Left cardiac atrium (tissue), 4 donors: ENCODE measurements at places on chromosomes 5 and 9. TPM values are rescaled to one million over a fixed set of nuclear protein-coding genes. Genes with fewer than 3 reads are reported as not detected.
A peak's percentile ranks its signal among the peaks of the same experiment; 100 is the strongest.

DNA sequence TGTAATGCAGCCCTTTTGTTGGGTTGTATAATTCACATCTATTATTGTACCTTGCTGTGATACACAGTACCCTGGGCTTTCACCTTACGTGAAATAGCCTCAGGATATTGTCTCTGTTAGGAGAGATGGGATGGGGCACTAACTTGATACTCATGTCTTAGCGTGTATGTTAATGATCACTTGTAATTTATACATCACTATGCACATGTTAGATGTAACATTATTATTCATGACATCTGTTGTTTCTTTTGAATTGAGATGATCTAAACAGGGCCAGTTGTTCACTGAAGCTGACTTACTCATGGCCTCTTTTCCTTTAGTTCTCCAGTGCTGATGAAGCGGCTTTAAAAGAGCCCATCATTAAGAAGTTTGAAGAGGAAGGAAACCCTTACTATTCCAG, 65.2 kb downstream of the MCCC2 start:
- no peak for DNase-seq

GRCh38 chr5:163460562-163461171, at the start of gene HMMR:
HMMR (plus strand) TSS chr5:163460632; CDS start chr5:163460693, 61 bp downstream.
- DNase-seq: no peak

GRCh38 chr9:16092142-16093091, 539.6 kb downstream of the CCDC171 start:
- DNase-seq: no peak

Gene AKNA
- total RNA-seq: 13.0 TPM

GRCh38 chr9:78439866-78440830, 143.2 kb downstream of the PSAT1 start:
- no peak for DNase-seq

DNA sequence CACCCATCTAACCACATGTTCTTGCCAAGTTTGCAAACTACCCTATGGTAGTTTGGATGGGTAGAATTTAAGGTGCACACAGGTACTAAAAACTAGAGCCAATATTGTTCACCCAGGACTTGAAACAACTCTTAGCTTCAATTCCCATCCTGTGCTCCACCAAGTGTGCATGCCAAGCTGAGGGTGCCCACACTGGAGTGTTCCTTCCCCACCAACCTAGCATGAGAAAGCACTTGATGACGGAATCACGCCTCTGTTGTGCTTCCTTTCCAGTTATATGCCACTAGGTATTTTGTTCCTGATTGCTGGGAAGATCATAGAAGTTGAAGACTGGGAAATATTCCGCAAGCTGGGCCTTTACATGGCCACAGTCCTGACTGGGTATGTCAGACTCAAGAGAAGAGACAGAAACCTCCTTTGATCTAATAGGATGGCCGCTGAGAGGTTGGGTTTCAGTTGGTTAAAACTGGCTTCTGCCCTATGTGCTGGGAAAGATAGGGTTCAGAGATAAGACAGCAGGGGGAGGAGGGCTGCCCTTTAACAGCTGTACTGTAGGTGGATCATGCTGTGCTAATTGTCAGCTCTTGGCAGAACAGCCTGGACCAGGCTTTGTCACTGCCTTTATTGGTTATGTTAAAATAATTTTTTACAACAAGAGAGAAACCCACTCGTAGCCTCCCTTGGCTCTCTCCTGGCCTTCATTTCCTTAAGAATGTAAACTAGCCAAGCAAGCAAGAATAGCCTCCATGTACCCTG, 83.5 kb downstream of the SLC1A1 start:
- no peak for DNase-seq

GRCh38 chr9:93392974-93393373, 58.5 kb upstream of the FAM120A start:
- DNase-seq: no peak

- DNase-seq: no peak
Measured at GRCh38 chr5:36659411-36659810, 53.0 kb downstream of the SLC1A3 start.

DNA sequence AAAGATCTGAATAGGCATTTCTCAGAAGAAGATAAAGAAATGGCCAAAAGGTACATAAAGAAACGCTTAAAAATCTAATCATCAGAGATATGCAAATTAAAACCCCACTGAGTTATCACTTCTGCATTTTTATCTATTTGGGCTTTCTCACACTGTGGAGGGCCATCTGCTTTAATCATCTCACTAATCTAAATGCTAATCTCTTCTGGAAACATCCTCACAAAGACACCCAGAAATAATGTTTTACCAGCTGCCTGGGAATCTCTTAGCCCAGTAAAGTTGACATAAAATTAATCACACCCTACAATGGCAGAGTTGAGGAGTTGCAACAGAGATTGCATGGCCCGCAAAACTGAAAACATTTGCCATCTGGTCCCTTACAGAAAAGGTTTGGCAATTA, 407.9 kb upstream of the CYLC2 start:
- no peak for DNase-seq

DNA sequence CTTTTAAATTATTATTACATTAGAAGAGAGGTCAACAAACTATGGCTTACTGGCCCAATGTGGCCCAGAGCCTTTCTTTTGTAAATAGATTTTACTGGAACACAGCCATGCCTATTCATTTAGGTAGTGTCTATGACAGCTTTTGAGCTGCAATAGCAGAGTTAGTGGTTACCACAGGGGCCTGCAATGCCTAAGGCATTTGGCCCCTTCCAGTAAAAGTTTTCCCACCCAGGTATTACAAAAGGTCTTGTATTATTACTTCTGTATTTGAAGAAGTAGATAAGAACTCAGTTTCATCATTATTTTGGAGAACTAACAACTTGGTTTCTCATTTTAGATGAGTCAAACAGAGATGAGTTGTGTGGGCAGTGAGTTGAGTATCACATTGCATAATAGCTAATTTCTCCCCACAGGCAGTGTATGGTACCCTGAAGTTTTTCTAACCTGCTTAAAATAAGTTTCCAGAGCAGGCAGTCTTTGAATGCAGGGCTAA, 9.5 kb downstream of the MTRR start:
- DNase-seq: no peak

GRCh38 chr5:14900693-14901461, 29.3 kb upstream of the ANKH start:
- peak; percentile 82 for DNase-seq

GRCh38 chr9:127263664-127264063, 910 bp upstream of the GARNL3 start:
- no peak for DNase-seq

DNA sequence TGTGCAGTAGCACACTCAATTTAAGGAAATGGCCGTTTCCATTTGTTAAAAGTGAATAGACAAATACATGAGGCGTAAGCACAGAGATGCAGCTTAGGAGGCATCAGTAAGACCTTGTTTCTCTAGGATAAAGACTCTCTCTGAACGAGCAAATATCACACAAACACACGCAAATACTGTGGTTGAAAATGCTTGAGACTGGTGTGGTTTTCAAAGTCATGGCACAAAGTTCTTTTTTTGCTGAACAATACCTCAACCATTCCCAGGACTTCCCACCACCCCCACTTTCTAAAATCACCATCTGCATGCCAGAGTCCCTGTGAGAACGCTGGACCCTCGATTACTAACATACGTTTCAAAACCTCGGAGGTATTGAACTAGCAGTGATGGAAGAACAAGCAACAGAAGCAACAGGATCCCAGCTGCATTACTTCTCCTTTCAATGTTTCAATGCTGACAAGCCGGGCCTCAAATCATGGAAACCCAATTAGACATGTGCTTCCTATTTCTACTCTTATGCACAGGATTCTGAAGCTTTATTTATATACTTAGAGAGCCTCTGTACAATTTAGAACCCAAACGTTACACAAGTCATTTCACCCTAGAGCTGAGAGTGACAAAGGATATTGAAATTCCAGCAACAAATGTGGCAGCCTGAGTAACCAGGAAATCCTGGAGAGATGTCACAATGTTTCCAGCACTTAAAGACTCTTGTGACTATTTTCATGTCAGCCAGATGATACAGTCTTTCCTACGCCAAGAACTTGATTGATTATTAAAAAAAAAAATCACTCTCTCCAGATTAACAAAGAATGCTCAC, 63.9 kb downstream of the CDC14B start:
- no peak for DNase-seq

GRCh38 chr9:93390953-93391515, 60.5 kb upstream of the FAM120A start:
- DNase-seq: no peak

DNA sequence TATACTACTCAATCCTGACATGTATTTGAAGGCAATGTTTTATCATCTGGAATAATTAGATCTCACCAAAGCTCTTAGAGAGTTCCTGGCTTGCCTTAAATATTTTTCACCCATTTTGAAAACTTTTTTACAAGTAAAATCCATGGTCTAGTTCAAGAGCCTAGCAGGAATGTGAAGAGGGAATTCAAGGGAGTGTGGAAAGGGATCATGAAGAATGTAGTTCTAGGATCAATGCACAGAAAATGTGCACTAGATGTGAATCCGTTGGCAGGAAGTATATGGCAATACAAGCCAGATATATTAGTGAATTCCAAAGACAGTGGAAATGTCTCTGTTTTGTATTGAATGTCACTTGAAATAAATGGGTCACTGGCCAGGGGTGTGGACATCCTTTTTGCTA, 167.9 kb upstream of the MOCS2 start:
- DNase-seq: no peak

- no peak for DNase-seq
Measured at GRCh38 chr5:136251502-136252169, 58.7 kb upstream of the SMIM32 start.

DNA sequence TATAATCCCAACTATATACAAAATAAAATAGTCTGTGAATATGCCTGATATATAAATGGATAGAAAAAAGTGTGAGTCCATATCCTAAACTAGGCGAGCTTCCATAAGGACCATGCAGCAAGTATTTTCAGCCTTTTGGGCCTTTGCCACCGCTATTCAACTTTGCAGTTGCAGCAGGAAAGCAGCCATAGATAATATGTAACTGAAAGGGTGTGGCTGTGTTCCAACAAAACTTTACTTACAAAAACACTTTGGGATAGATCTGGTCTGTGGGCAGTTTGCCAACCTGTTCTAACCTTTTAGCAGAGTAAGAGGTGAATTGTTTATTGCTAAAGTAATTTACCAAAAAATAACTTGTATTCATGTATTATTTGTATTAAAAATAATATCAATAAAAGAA, 127.8 kb upstream of the GPR151 start:
- no peak for DNase-seq

Gene PTPRD
- total RNA-seq: 13.4 TPM

Gene IL33
- total RNA-seq: 50.1 TPM

DNA sequence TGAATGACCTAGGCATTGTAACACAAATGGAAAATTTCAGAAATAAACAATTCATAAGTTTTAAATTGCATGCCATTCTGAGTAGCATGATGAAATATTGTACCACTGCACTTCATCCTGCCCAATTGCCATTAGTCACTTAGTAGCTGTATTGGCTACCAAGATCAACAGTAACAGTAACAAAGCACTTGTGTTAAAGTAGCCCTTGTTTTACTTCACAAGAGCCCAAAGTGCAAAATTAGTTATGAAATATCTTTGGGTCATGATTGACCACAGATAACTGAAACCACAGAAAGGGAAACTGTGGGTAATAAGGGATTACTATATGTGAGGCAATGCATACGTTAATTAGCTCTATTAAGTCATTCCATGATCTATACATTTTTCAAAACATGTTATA, 33.3 kb upstream of the RORB start:
- DNase-seq: no peak

- DNase-seq: no peak
Measured at GRCh38 chr9:93862877-93863545, 92.1 kb downstream of the BARX1 start.

DNA sequence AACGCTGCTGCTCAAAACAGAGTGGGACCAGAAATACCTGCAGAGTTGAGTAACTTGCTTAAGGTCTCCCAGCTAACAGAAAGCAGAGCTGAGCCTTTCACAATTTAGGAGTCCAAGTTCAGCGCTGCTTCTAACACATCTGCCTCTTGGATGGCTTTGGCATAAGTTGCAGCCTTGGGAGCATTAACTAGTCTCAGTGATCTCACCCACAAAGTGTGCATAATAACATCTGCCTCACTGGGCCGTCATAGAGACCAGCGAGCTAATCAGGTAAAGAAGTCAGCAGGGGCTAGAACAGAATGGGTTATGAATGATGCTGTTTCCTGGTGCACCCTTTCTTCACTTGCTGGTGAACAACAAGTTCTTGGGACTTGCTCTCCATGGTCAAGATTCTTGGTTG, 36.5 kb downstream of the WWC1 start:
- no peak for DNase-seq

Gene DTWD2
- total RNA-seq: 10.5 TPM

GRCh38 chr9:125393426-125393825, 131.8 kb downstream of the GAPVD1 start:
- no peak for DNase-seq

Gene FGFR4
- total RNA-seq: 1.4 TPM

- DNase-seq: no peak
Measured at GRCh38 chr5:77358255-77359205, 133.6 kb downstream of the WDR41 start.

DNA sequence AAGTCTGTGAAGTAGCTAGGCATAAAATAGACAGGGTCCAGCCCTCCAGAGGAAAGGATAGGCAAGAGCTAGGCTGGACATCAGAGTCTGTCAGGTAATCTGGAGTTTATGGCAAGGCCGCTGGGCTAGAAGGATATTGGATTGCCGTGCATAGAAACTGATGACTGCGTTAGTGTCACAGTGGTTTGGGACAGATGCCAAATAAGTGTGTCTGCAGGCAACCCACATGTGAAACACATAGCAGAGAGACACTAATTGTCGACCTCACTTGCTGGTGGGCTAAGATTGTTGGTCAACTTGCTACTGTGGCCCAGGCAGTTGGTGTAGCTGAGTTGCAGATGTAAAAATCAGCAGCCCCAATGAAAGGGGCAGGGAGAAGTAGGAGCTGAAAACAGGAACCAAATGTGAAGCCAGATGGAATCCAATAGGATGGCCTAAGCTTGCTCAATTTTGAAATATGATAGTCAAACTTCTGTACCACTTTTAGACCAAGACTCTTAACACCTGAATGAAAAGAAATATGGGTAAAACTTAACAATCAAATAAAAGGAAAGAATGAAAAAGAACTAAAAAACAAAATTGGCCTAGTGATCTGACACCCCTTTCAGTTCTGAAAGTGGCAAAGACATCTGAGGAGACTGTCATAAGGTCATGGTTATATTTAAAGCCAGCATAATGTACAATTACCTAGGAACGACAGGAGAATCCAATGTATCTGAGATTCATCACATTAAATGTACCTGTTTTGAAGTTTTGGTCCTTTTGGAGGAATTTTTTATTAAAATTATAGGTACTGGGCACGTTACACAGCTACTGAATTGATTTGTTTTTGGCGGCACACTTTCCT, 243.3 kb upstream of the ACTBL2 start:
- DNase-seq: no peak

DNA sequence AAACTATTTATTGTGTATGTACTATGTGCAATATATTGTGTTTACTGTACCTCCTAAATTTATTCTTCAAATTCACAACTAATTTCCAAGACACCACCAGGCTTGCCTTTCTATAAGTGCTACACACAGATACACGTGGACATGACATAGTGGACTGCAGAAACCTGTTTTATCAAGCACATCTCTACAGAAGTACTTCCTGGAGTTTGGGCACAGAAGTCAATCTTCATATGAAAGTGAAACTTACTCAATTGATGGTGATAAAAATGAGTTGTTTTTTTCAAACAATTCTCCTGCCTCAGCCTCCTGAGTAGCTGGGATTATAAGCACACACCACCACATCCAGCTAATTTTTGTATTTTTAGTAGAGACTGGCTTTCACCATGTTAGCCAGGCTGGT, 57.6 kb downstream of the NLN start:
- DNase-seq: no peak
